ENCODE measurements at places on chromosomes 2 and 18.

DNA sequence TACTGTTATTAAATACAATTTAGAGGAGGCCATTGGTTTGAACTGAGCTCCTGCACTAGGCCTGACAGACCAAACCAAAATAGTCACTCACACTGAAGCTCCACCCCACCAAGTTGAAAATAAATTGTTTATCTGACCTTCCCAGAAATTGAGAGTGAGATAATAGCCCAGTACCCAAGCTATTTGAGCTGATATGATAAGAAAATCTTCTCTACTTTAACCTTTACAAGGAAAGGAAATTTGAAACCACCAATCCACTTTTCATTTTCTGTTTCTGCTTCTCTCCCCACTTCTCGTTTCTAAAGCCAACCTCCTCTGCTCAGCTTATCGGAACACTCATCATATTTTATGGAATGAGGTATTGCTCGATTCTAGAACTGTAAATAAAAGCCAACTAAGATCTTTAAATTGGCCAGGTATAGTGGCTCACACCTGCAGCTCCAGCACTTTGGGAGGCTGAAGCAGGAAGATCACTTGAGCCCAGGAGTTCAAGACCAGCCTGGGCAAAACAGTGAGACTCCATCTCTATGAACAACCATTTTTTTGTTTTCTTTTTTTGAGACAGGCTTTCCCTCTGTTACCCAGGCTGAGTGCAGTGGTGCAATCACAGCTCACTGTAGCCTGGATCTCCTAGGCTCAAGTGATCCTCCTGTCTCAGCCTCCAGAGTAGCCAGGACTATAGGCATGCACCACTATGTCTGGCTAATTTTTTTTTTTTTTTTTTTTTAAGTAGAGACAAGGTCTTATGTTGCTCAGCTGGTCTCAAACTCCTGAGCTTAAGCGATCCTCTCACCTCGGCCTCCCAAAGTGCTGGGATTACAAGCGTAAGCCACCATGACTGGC is 13.3 kb upstream of the GALM start:
- no peak for DNase-seq

DNA sequence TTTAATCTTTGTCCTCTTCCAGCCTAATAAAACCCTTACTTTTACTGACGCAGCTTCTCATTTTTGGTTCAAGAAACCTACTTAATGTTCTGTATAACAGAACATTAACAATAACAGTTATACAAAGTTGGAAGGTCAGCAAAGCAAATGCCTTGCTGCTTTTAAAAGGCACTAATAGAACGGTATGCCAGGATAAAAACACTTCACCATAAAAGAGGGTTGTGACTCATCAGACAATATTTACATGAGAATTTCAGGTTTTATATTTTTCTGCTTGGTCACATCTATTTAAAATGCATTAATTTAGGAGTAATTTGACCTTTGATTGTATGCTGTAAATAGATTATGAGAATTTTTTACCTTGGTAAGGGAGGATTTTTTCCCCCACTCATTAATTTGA is 3.0 kb downstream of the KLHL41 start:
- DNase-seq = no peak

- no peak for DNase-seq
These were observed 2.7 kb downstream of the TNS1 start for GRCh38 chr2:218000136-218000535.

GRCh38 chr2:145258903-145259579 is 739.1 kb upstream of the ZEB2 start:
- no peak for DNase-seq

- DNase-seq = no peak
These were observed 325.8 kb upstream of the POU3F3 start for GRCh38 chr2:104528101-104528500.

DNA sequence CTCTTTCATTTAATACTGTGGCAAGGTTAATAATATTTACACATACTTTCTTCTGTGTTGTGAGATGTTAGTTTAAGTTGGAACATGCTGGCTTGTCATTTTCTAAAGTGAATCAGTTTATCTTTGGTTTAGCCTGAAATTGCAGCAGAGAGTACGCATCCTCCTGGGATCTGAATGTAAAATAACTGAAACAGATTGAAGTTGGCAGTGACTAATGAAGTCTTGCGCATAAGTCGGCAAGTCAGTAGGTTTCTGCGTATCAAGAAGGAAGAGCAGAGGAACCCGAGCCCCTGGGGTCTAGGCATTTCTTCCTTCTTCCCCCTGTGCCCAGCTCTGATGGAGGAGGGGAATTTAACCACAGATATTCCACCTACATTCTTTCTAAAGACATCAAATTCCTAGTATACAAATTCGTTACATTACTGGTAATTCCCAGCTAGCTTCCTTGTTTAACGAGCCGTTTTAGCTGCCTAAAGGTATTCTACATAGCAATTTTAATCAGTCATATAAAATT is 392.1 kb upstream of the RAB12 start:
- DNase-seq = no peak

DNA sequence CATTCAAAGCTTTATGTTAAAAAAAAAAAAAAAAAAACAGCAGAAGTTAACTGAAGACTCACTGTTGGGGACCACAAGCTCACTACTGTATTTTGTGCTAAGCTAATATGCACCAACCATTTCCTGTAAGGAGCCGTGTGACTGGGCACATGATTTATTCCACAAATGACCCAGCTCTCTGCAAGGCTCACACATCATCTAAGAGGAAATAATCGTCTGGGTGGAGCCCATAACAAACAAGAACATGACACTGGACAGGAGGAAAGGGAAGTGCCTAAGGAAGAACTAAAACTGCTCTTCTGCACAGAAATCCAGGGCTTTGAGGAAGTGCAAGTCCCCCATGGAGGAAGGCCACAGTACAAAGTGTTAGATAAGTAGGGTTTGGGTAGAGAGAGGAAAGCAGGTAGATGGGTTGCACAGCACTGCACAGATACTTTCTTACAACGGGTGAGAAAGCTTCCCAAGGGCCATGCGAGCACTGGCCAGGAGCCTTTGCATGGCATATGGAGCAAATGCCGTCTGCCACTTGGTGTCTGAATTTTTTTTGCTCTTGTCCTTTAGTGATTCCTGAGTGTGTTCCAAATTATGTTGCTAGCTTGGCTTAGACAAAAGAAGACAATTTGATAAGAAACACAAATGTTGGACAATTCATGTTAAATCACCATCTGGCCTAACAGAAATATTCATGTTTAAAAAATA is 24.4 kb downstream of the NFE2L2 start:
- DNase-seq = no peak

DNA sequence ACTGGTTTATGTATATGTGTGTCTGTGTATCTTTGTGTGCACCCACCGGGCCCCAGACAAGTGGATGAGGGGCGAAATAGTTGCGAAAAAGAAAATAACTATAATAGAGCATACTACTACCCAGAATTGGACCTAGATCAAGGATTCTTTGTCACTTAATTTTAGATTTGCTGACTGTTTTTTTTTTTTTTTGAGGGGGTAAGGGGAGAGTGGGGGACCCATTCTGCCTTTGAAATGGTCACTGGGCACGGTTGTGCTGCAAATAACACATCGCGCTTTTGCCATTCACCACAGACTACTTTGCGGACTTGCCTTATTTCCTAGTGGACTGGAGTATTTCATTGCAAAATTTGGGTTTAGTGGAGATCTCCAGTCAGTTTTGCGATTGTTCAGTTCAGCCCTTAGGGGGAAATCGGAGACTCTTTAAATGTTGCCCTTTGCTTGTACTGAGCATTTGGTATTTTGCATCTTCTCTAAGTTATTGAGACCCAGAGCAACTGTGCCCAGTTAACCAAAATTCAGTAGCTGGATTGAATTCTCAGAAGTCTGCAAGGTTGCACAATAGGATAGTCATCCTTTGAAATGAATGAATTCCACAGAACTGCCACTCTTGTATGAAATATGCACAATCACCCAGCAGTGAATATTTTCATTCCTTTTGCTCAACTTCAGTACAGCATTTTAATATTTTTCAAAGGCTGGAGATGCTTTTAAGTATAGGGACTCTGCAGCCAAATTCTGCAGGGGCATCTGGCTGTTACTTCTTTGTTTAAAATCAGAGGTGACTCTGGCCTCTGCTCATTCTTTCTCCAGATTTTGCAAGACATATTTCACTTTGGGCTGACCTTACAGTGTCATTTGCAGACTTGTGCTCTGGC is 2.9 kb downstream of the TRIB2 start:
- DNase-seq = no peak

GRCh38 chr2:214674278-214674677 is 135.2 kb downstream of the BARD1 start:
- no peak for DNase-seq

- DNase-seq = no peak
These were observed 234.3 kb downstream of the CDCA7 start for GRCh38 chr2:173588931-173589369.

- no peak for DNase-seq
These were observed 114.8 kb downstream of the PLB1 start for GRCh38 chr2:28610583-28611201.

DNA sequence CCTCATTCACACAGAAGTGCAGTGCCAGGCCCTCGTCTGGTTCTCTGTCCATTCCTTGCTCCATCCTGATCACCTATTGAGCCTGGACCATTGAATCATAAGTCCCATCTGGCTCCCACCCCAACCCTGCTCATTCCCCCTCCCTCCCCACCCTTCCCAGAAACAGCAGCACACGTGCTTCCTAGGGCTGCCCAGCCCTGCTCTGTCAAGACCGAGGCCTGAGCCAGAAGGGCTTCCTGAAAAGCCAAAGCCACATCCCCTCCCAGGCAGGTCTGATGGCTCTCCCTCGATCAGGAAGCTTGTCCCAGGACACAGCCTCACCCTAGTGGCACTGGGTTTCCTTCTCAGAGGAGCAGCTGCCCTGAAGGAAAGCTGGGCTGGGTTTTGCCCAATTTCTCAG is 79.8 kb upstream of the FZD7 start:
- DNase-seq = no peak

GRCh38 chr2:195769975-195770374 is 112.9 kb downstream of the SLC39A10 start:
- no peak for DNase-seq

DNA sequence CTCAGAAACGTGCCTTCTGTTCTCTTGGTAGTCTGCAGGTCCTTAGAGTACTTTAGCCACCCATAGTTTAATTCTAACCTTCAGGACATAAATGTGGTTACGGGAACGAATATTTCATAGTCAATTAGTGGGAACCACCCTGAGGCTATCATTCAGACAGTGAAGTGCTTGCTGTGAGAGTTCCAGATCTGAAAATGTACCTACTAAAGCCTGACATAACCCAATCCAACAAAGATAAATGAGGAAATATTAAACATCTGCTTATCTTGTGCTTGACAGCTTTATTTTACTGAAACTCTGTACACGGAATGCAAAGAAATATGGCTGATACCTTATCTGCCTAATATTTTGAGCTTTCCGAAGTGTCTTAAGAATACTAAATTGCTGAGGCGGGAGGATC is 43.0 kb downstream of the RAB27B start:
- no peak for DNase-seq

GRCh38 chr2:23346029-23346428 is 39.0 kb upstream of the KLHL29 start:
- no peak for DNase-seq

GRCh38 chr2:152781175-152781574 is 62.8 kb downstream of the ARL6IP6 start:
- DNase-seq = no peak

DNA sequence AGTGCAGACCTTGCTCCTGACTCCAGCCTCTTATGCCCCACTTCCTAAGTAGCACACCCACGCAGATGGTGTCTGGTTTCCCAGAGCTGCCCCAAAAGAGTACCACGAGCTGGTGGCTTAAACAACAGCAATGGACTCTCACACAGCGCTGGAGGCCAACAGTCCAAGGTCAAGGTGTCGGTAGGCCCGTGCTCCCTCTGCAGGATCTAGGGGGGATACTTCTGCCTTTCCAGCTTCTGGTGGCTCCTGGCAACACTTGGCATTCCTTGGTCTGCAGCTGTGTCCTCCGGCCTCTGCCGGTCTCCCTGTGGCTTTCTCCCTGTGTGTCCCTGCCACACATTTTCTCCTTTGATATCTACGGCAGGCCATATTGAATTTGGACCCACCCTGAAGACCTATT is 99.0 kb downstream of the TSHZ1 start:
- DNase-seq = no peak

- no peak for DNase-seq
These were observed 885.0 kb downstream of the SLC4A3 start for GRCh38 chr2:220512419-220512818.

DNA sequence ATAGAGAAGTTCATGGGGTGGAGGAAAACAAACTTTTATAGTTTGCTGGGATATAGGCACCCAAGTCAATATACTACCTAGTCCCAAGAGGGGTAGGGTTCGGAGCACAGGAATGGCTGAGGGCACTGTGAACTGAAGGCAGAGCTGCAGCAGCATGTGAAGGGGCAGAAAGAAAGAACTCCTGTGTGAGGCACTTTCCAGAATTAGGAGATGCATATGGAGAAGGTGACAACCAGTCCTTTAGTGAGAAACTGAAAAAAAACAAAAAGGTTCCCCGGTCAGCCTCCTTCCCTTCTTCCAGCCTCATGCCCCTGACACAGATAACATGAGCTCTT is 429.1 kb downstream of the DSC3 start:
- no peak for DNase-seq

- DNase-seq = no peak
These were observed 82.5 kb downstream of the TMEM247 start for GRCh38 chr2:46561731-46562450.

- DNase-seq = no peak
These were observed 61.6 kb upstream of the NOSTRIN start for GRCh38 chr2:168740788-168741187.

GRCh38 chr18:45085916-45086624 is 405.4 kb downstream of the SETBP1 start:
- DNase-seq = no peak

- no peak for DNase-seq
These were observed 293.6 kb upstream of the CCDC68 start for GRCh38 chr18:55252901-55253300.

- DNase-seq = no peak
These were observed 50.6 kb upstream of the EML6 start for GRCh38 chr2:54672590-54673456.

GRCh38 chr2:143548032-143548431 is 418.8 kb downstream of the ARHGAP15 start:
- DNase-seq = no peak

DNA sequence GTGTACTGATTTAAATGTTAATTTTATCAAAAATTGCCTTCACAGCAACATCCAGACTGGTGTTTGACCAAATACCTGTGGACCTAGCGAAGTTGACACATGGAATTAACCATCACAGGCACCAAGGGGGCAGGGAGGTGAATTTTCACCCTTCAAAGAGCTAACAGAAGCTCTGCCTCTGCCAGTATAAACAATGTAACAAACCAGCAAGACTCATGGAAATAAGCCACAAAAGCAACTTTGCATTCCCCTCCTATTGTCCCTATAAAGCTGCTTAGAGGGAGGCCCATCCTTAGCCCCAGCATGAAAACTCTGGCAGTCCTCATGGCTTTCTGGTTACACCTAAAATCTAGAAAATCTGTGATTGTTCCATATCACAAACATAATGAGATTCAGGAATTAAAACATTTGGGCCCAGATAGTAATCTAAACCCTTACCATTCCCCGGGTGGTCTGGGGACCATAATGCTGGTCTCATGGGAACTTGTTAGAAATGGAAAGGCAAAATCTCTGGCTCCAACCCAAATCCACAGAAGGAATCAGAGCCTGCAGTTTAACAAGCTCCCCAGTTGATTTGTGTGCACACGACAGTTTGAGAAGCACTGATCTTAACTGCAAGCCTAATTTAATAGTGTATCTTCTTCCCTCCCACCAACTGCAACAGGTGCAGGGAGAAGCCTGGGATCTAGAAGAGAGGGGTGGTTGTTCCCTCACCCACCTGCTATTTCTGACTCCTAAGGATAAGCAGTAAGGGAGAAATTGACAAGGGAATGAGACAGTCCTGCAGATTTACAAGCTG is 23.1 kb downstream of the SERPINB11 start:
- no peak for DNase-seq

All from left lobe of liver (tissue), 2 donors.